ENCODE measurements at places on chromosomes 1 and 21.

GRCh38 chr1:37691497-37692077 lies 729 bp upstream of the CDCA8 start:
- peak; percentile 33 for DNase-seq

GRCh38 chr1:226002667-226003501 lies 3.7 kb upstream of the SDE2 start:
- DNase-seq = peak; percentile 81

DNA sequence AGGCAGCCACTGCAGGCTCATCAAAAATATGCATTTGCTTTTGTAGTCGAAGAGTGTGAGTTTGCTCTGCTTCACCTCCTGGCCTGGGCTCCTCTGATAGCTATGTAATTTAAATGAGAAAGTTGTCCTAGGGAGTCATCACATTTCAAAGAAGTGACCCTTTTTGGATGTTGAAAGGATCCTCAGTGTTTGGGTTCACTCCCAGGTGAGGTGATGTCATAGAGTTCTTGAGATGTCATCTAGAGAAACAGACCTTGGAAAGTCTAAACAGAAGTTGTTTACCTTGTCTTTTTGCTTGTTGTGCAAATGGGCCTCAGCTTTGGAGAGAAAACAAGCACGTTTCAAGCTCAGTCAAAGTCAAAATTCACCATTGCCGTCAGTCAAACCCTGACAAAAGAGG lies 92.0 kb upstream of the BARHL2 start:
- DNase-seq = no peak

GRCh38 chr1:57966751-57967406 lies 543.0 kb upstream of the DAB1 start:
- DNase-seq = no peak

- DNase-seq = no peak
Observed at GRCh38 chr1:218693599-218693998, 348.5 kb downstream of the TGFB2 start.

DNA sequence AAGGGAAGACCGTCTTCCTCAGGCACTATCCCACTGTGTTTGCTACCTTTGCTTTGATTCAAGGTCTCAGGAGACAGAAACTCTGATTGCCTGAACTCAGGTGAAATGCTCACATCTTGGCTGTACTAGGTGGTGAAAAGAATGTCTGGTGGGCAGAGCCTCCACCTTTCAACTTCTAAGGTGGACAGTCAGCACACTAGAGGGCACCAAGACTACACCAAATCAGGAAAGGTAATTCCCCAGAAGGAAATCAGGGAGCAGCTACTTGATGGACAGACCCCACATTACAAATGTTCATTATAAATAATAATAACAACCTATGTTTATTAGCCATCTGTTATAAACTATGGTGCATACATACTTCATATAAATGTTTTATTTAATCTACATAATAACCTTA lies 220.9 kb downstream of the ATG4C start:
- DNase-seq = no peak

DNA sequence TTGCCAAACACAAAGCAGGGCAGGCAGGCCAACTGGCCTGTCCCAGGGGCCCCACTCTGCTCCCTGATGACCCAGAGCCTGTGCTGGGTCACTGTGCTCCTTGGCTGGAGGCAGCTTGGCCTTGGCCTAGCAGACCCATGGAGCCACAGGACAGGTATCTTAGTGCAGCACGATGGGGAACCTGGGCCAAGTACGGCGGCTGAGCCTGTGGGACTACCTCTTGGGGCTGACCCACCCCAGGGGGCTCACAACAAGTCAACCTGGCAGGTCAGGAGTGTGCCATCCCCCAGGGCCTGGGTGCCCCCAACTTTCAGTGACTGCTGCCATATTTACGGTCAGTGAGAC lies 10.1 kb upstream of the FGR start:
- no peak for DNase-seq

- DNase-seq = no peak
Observed at GRCh38 chr1:77468257-77468948, 186.6 kb downstream of the AK5 start.

GRCh38 chr21:10430005-10430404 lies 91.4 kb upstream of the TPTE start:
- DNase-seq = no peak

DNA sequence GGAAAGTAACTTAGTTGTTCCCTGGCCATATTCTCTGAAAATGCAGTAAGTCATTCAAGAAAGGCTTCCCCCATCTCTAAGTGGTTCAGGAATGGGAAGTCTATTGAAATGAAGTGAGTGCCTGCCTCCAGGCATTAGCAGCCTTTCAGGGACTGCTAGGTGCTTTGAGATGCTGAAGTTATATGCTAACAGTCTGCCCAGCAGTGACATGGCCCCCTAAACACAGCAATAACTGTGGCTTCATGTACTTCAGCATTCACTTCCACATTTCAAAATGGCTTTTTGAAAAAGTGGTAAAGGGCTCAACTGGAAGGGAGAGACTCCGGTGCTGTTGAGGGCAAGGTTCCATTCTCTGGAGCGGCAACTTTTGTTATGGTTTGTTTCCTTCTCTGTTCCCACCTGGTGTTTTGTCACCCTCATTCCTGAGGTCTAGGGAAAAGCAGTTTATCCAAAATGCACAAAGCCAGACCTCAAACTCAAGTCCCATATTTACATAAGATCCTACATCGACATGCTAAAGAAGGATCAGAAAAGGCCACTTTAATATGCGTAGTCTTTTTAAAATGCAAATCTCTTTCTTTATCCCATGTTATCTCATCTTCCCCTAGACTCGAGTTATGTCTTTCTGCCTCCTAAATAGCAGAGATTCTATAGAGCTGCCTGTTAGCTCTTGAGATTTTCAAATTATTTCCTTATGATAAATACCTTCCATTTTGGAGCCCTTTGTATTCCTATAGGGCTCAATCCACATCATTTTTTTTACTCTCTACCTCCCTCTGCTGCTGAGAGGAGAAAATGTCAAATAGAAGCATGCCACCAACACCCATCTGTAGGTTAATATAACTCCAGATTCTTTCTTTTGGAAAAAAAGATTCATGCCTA lies 34.2 kb upstream of the LRRC8C start:
- DNase-seq = peak; percentile 69

- DNase-seq = no peak
Observed at GRCh38 chr21:38208118-38208517, 48.7 kb upstream of the KCNJ15 start.

- no peak for DNase-seq
Observed at GRCh38 chr1:20367626-20368025, 77.0 kb downstream of the VWA5B1 start.

DNA sequence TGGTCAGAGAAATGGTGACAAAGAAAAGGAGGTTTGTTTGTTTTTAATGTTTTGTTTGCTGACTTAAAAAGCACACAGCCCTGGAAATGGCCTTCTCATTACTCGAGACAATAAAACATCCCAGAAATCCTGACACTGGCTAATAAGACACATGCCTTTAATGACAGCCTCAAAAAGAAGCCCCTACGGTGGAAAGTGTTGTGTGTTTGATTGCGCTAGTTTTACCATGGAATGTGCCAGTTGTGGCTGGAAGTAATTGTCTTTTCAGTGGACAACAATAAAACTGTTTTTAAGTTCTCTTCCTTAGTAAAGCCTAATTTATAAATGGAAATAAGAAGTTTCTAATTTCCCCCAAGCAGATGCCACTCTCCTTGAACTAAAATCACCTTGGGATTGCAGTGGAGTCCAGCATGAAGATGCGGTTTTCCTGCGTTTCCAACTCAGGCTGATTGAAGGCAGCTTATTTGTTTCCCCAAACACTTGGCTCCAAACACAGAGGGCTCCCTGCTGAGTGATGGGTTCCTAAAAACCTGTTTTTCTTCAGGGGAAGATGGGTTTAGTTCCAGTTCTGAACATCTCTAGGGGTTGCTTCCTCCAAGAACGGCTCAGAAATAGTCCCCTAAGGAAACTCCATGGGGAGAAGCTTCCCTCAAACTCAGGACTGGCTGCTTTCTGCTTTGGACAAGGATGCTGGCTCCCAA lies 54.3 kb downstream of the CD247 start:
- DNase-seq = no peak

- no peak for DNase-seq
Observed at GRCh38 chr1:79966438-79966837, 959.9 kb upstream of the ADGRL4 start.

GRCh38 chr1:159218649-159219636 lies 14.3 kb downstream of the ACKR1 start:
- no peak for DNase-seq

GRCh38 chr21:41059871-41060270 lies 108.1 kb upstream of the BACE2 start:
- DNase-seq = no peak

DNA sequence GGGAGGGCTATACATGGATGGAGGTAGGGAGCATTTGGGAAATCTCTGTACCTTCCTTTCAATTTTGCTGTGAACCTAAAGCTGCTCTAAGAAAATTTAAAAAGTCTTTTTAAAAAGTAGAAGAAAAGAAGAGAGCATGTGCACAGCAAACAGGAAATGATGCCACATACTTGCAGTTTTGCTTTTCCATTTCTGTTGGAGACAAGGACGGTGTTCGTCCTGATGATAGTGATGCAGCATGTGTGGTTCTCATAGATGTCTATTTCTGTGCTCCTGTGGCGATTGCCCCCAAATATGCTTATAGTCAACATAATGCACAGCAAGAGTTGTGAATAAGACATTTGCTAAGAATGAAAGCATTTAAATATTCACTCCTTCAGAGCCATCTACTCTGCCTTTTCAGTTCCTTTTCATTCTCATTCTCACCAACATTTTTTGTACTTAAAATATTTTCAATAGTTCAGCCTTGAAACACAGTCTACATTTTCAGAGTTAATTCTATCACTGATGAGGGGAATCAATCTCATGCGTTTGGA lies 66.6 kb downstream of the LRRC8C start:
- DNase-seq = no peak

DNA sequence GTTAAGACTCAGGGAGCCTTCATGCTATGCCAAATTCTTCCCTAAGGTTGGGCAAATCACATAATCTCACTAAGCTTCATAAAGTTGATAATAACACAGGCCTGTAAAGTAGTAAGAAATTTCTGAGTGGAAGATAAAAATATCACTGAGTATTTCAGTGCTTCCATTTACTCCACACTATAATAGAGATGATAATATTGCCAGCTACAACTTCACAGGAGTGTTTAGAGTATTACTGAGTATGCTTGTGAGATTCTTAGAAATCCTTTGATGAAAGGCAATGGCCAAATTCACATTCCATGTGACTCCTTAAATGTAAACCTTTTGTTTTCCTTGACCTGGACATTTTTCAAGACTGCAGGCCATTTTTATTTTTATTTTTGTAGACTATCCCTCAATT lies 10.4 kb downstream of the ITGB3BP start:
- DNase-seq = no peak

GRCh38 chr1:113040718-113041412 lies 32.1 kb upstream of the LRIG2 start:
- DNase-seq = no peak

- no peak for DNase-seq
Observed at GRCh38 chr1:204733869-204734596, 48.5 kb upstream of the LRRN2 start.

DNA sequence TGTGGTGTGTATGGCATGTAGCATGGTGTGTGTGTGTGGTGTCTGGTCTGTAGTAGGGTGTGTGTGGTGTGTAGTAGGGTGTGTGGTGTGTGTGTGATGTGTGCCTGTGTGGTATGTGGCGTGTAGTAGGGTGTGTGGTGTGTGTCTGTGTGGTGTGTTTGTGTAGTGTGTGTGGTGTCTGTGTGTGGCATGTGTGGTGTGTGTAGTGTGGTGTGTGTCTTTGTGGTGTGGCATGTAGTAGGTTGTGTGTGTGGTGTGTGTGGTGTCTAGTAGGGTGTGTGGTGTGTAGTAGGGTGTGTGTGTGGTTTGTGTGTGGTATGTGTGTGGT lies 85.5 kb downstream of the SYT2 start:
- no peak for DNase-seq

- DNase-seq = no peak
Observed at GRCh38 chr1:91076834-91077233, 55.0 kb upstream of the ZNF644 start.

DNA sequence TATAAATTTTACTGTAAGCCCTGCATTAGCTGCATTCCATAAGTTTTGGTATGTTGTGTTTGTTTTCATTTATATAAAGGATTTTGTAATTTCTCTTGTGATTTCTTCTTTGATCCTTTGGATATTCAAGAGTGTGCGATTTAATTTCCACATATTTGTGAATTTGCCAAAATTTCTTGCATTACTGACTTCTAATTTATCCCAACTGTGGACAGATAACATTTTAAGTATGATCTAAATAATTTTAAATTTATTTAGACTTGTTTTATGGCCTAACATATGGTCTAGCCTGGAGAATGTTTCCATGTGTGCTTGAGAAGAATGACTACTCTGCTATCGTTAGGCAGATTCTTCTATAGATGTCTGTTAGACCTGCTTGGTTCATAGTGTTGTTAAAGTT lies 23.2 kb downstream of the RPE65 start:
- DNase-seq = no peak
